Activated CD4-positive, alpha-beta memory T cell treated with anti-CD3 and anti-CD28 coated beads, Interleukin-2, amount 10 ng/mL, durations not matched to agents 7 days and 5 days (primary cell): ENCODE measurements at places on chromosomes 3 and 15. TPM values are rescaled to one million over a fixed set of nuclear protein-coding genes. Genes with fewer than 3 reads are reported as not detected.

DNA sequence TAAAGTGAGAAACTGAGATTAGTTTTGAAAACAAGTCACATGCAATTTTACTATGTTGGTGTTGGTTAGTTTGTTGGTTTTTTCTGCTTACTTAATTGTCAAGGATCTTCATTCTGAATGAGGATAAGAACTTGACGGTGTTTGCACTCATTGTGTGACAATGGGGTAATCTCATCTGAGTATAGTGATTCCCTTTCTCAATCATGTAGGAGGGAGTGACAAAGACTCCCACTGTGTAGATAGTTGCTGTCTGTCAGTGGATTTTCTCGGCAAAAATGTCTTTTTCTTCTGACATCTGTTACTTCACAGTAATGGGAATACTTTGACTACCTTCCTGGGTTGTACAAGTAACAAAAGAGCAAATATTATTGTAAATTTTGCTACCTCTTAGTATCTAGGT, 23.5 kb downstream of the KCNH8 start:
- DNase-seq: no peak
- no peaks in the 10 kb centered on the region for H3K36me3 ChIP-seq
- no peak overlapping the region for H3K4me3 ChIP-seq
- H3K4me1 ChIP-seq: no peaks in the 10 kb centered on the region

- no peak overlapping the region for H3K4me3 ChIP-seq
- H3K27me3 ChIP-seq: peaks cover 35% of the 10 kb centered on the region
- no peak overlapping the region for H3K27ac ChIP-seq
- DNase-seq: no peak
- no peaks in the 10 kb centered on the region for H3K36me3 ChIP-seq
Measured at GRCh38 chr3:98784666-98785600, 21.8 kb downstream of the ST3GAL6 start.

DNA sequence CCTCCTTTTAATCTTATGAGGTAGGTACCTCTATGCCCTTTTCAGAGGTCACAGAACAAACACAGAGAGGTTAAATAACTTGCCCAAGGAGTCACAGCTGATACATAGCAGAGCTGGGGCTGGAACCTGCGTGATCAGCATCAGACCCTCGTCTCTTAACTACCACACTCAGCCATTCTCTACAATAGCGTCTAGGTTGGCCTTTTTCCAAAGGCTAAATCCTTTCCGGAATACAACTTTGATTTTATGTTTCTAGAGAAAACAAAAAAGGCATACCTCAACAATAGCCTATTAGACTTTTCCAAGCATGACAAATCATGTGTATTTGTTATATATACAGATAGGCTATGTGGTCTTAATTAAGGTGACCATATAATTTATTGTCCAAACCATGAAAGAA, 187.2 kb downstream of the RORA start:
- H3K36me3 ChIP-seq: no peaks in the 10 kb centered on the region
- peaks cover 30% of the 10 kb centered on the region for H3K27me3 ChIP-seq
- H3K27ac ChIP-seq: no peak overlapping the region
- no peaks in the 10 kb centered on the region for H3K4me1 ChIP-seq
- no peak for DNase-seq
- H3K4me3 ChIP-seq: no peak overlapping the region

DNA sequence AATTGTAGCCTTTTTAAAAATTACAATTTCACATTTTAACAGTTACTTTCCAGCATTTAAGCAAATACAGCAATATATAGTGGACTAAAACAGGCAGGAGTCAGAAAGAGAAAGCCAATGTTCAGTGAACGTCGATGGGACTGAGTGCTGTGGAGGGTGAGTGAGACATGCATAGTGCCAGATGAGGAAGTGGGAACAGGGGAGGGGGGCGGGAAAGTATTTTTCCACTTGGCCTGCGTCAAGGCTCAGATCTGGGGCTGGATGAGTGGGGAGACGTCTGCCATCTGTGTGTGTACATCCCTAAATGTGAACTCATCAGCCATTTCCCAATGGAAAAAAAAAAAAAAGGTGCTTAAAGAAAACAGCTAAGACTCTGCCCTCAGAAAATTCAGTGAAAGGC, 19.2 kb upstream of the RAD18 start:
- H3K27ac ChIP-seq: no peak overlapping the region
- no peak for DNase-seq
- no peaks in the 10 kb centered on the region for H3K36me3 ChIP-seq
- H3K27me3 ChIP-seq: peaks cover 24% of the 10 kb centered on the region
- H3K4me3 ChIP-seq: no peak overlapping the region
- H3K4me1 ChIP-seq: no peaks in the 10 kb centered on the region

- no peak overlapping the region for H3K4me3 ChIP-seq
- H3K27me3 ChIP-seq: peaks cover 7% of the 10 kb centered on the region
- H3K4me1 ChIP-seq: no peaks in the 10 kb centered on the region
Measured at GRCh38 chr15:57354436-57355123, 21.7 kb upstream of the CGNL1 start.

Gene MNS1
- total RNA-seq: not detected

Gene GOLGA6A
- not detected for total RNA-seq

Gene FGF12
- not detected for total RNA-seq

Gene PLA2G4F
- total RNA-seq: not detected
